ENCODE measurements at places on chromosomes 11 and 22.

DNA sequence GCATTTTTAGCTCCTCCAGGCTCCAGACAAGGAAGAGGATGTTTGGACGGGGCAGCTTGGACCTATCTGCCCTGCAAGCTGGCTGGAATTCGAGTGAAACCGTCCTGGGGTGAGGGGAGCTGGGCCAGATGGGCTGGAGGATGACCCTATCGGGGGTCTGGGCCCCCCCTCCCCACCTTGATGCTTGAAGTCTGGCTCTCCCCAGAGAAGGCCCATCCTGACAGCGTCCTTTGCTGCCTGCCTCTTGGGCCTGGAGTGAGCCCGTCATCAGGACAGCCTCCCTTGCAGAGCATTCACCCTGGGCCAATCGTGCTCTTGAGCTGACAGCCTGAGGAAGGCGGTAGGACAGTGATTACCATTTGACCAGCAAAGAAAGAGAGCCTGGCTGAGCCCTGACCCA lies 5.3 kb upstream of the PDGFB start:
- DNase-seq: no peak

- DNase-seq: no peak
Observed at GRCh38 chr11:116826751-116827431, 2.8 kb upstream of the APOC3 start.

DNA sequence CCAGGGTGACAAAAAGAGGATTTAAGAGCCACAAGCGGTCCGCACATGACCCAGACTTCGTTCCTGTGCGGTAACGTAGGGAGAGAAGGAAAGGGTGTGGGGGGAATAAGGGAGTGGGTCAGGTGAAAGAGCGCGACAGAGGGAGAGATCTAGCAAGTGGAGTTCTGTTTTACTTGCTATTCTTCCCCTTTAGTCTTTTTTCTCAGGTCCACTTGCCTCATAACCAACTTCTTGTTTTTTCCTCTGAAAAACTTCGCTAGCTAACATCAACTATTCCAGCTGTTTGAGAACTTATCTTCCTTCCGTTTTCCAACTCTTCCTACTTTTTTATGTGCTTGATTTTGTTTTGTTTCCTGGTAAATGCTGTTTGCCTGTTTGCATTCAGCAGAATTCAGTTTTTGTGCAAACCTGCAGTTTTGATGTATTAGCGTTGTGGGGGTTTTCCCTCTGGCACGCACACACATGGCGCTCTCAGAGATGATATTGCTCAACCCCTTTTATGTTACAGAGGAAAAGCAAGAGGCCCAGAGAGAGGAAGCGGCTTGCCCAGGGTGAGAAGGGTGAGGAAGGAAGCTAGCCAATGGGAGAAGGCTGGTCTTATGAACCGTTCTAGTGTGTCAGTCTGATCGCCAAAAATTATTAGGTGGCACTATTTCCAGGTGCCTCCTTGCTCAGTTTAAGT lies 592 bp upstream of the CTSC start:
- no peak for DNase-seq

GRCh38 chr11:14065141-14065540 lies 102.6 kb downstream of the SPON1 start:
- no peak for DNase-seq

- no peak for DNase-seq
Observed at GRCh38 chr22:30830907-30831306, 136.2 kb downstream of the OSBP2 start.

DNA sequence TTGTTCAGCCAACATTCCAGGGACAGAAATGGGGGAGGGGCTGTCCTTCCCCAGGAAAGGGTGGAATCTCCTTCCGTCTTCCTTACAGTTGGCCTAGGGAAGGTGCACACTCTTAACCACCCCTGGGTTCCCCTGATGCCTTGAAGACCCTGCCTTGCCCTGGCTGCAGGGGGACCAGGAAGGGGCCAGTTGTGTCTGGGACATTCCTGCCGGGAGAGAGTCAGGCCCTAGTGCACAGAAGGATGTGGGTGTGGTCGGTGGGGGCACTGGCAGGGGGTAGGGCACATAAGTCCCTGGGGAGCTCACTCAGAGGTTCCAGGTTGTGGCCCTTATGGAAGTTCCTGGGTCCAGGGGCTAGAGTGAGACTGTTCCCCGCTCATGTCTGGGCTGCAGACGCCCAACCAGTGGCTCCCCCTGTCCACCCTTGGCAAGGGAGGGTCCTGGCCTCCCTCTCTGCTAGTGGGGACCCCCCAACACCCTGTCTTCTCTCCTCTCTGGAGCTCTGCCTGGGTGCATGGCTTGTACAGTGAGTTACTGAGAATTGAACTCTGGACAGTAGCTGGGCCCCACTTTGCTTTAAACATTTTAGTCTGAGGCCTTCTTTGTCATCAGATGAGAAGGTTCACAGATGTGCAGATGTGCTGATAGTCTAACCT lies 2.0 kb upstream of the APOBEC3A start:
- DNase-seq: no peak

GRCh38 chr11:774873-775592 lies 2.3 kb downstream of the GATD1 start:
- no peak for DNase-seq
